Stimulated activated CD4-positive, alpha-beta T cell treated with anti-CD3 and anti-CD28 coated beads, TNF-alpha, amount 100 ng/mL, for 1 hour (primary cell): ENCODE measurements at places on chromosomes 4 and X.

DNA sequence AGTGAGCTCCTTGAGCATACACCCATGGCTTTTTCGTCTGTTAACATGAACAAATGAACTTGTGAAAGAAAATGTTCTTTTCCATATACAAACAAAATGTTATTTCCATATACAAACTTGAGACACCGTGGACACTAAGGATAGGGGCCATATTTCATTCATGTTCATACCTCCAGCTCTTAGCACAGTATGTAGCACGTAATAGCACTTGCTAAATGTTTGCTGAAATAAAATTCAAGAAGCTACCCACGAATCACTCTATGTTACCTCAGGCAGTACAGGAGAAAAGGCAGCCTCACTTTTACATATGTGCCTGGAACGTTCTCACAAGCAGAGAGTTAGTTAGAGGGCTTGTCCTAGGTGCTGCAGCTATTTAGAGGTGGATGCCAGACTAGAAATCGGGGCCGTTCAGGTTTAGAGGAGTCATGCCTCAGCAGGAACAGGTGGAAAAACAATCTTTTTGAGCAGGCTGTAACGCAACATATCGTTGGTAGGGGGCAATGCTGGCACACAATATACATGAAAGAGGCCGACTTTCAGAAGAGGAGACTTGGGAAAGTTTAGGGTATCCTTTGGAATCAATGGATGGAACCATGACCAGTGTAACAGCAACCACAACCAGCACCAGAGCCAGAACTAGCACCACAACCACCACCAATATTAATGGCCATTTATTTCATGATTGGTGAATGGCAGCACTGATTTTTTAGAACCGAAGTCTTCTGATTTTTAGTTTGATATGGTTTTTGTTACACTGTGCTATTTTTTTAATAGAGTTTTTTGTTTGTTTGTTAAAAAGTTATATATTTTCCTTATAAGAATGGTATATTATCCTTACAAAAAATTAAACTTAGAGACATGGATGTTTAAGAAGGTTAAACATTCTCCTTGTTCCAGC, 14.8 kb upstream of the PAQR3 start:
- DNase-seq, result no peak

DNA sequence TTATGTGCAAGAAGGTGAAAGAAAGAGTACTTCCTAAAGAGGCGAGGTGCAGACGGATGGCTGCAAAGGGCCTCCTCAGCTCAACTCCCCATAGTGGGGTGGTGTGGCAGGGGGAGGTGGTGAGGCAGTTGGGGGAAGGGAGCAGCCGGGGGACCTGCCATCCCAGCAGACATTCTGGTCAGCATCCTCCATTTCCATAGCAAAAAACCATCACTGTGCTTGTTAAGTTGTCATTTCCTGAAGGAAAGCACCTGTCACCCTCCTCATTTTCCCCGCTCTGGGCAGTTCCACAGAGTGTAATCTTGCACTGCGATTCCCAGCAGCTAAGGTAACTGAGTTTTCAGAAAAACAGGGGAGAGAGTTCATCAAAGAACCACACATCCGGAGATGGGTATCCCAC, 51.5 kb downstream of the TSPAN5 start:
- DNase-seq, result no peak

- DNase-seq, result no peak
Measured at GRCh38 chr4:149885896-149886295, 70.3 kb upstream of the IQCM start.

DNA sequence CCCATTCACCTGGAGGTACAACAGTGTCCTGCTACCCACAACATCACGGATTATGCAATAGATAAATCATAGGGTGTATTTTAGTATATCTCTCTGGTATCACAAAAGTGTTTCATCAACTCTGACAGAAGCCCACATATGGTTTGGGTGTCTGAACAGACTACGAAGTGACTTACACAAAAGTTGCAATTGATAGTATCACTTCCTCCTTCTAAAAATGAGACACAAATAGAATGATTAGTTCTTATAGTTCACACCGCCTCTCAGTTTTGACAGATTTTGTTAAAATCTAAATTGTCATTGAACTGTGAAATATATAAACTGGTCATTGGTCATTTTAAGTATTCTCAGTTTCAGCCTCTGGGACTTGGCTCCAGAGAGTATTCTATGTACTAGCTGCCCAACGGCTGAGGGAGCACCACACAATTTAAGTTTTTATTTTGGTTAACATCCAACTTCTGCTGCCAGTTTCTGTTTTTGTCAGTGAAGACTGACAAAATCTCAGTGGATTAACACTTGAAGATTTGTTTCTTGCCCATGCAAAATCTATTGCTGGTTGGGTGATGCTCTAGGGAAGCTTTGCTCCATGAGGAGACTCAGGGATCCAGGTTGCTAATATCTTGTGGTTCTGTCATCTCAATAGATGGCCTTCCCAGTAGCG, 113.8 kb upstream of the PUDP start:
- DNase-seq, result no peak

DNA sequence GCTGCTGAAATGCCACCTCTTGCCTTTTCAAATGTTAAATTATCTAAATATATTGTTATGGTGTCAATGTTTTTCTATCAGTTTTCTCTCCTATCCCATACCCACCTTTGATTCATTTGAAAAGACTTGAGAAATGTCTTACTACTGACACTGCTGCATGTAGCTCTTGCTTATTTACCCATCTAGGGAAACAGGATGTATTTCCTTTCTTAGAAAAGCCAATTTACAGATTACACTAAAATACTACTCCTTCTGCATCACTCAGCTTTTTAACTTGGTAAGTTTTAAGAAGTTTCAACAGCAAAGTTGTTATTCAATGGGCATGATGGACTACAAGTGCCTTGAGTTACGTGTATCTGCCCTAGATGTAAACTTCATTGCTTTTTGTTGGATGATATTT, 13.2 kb upstream of the KCNE5 start:
- no peak for DNase-seq

- DNase-seq, result no peak
Measured at GRCh38 chrX:16172391-16172790, 5.1 kb downstream of the MAGEB17 start.

DNA sequence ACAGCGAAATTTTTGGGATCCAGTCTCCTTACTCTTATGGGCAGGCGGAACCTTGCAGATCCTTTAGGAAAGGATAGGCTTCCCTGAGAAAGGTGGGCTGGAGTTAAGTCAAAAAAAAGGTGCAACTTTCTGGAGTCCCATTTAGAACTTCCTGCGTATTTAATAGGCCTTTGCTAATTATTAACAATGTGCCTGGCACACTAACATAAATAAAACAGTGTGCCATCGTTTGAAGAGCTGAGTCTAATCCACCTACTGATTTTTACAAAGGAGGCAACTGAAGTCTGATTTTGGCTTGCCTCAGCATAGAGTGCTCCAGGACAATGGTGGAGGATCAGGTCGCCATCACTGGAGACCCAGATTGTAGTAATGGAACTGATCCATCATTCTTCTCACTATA, 15.7 kb downstream of the PLS3 start:
- no peak for DNase-seq

DNA sequence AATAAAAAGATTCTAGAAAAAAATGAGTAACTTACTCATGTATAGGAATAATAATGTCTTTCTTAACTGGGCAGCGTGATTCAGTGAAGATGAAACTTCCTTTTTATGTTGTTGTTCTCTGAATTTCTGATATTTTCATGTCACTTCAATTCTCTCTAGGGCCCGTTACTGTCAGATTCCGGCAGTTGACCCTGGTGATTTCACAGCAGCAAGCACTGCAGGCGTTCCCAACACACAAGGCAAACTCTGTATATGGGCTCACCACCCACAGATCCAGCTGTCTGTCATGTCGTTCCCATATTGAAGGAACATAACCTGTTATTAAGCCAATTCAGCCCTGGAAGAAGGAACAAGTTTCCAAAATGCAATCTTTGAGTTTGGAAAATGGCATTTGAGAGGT, 288.3 kb upstream of the GALNTL6 start:
- DNase-seq, result no peak

GRCh38 chrX:109774136-109774535, 41.1 kb upstream of the ACSL4 start:
- DNase-seq, result no peak

GRCh38 chr4:7422898-7423180, 11.9 kb downstream of the PSAPL1 start:
- DNase-seq, result no peak

DNA sequence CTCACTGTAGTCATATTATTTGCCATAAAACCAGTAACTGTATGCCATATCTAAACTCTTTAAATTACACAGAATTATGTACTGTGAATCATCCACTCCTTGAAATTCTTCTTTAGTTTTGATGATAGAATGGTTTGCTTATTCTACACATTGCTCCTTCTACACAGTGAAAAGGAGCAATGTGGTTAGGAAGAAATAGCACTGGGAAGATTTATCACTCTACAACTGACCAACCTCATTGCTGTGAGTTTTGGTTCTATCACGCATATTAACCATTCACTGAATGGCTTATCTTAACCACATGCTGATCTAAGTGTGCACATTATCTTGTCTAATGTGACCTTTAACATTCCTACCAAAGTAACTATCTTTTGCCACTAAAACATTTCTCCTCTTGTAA, 415.7 kb upstream of the NDST4 start:
- no peak for DNase-seq

- DNase-seq, result no peak
Measured at GRCh38 chr4:94389595-94390267, 47.1 kb upstream of the HPGDS start.

GRCh38 chr4:74266081-74266480, 42.2 kb upstream of the EPGN start:
- DNase-seq, result no peak

GRCh38 chr4:122643257-122643656, 22.4 kb upstream of the IL21 start:
- no peak for DNase-seq

- no peak for DNase-seq
Measured at GRCh38 chr4:138919094-138919936, 96.3 kb upstream of the NOCT start.

GRCh38 chrX:48507246-48507645, 1.5 kb upstream of the PORCN start:
- no peak for DNase-seq

- no peak for DNase-seq
Measured at GRCh38 chrX:39718981-39719380, 378.8 kb downstream of the BCOR start.

DNA sequence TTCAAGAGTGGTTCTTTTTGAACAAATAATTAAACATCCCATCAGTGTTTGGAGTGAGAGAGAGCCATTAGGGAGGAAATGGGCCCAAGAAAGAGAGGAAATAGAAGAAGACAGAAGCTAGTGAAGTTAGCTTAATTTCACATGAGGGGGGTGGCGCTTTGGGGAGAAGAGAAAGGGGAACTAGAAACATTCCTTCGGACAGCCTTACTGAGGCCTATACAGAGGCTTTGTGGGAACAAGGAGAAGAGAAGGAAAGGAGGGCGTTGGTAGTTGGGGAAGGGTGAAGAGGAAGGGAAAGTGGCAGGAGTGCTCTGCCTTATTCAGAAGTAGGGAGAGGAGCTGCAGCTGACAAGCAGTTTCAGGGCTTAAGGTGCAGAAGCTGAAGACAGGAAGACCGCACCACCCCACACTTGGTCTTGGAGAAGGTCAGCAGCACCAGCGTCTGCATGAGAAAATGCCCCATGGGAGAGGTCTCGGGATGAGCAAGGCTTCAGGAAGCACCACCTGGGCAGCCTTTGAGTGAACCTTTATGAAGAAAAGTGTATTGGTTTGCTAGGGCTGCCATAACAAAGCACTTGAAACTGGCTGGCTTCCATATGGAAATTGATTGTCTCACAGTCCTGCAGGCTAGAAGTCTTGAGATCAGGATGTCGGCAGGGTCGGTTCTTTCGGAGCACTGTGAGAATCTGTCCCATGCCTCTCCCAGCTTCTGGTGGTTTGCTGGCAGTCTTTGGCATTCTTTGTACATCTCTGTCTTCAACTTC, 85.1 kb downstream of the KIT start:
- DNase-seq, result no peak

DNA sequence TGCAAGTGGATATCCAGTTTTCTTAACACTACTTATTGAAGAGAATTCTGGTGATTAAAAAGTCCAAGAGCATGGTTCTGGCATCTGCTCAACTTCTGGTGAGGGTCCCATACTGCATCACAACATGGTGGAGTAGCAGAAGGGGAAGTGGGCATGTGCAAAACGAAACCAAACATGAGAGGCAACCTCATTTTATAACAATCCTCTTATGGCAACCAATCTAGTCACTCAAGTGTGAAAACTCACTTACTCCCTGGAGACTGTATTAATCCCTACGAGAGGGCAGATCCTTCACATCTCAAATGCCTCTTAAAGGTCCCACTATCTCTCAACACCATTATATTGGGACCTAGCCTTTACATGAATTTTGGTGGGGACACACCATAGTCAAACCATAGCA, 55.4 kb upstream of the TRO start:
- DNase-seq, result no peak

- DNase-seq, result no peak
Measured at GRCh38 chr4:6154875-6155274, 45.5 kb downstream of the JAKMIP1 start.

- no peak for DNase-seq
Measured at GRCh38 chr4:161132715-161133425, 1030.9 kb downstream of the FSTL5 start.

DNA sequence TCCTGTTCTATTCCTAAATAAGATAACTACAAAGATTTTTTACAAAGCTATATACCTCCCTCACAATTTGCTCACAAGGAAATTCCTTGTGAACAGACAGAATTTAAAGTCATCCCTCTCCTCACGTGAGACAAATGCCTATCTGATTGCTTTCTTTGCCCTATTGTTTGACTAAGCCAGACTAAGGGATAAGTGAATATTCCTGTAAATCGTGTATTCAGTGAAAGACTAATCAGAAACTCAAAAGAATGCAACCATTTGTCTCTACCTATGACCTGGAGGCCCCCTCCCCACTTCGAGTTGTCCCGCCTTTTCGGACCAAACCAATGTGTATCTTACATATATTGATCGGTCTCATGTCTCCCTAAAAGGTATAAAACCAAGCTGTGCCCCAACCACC, 15.3 kb upstream of the ZBTB33 start:
- no peak for DNase-seq

GRCh38 chr4:171473155-171473554, 340.0 kb upstream of the GALNTL6 start:
- no peak for DNase-seq

- no peak for DNase-seq
Measured at GRCh38 chr4:76377911-76378310, 43.0 kb downstream of the CCDC158 start.

GRCh38 chr4:130077275-130077674, 981.3 kb downstream of the C4orf33 start:
- no peak for DNase-seq
